ENCODE measurements at places on chromosomes 4 and X.

GRCh38 chr4:54102531-54103106 lies 2.7 kb downstream of the GSX2 start:
- DNase-seq: no peak

DNA sequence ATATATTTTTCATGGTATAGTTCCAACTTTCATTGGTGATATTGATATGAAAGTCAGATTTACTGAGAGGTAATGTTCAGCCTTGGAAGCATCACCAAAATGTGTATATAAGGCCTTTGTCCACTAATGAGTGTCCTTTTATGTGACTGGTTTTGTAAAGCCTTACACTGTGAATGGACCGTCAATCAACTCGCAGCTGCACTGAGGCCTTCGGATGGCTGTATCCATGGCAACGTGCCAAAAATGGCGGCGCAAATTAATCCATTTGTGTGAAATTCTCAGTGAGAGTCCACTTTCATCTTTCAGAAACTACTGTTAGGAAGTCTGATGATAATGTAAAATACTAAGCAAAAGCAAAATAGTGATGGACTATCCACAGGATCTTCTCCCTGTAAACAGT lies 131.7 kb downstream of the SPCS3 start:
- no peak for DNase-seq

- DNase-seq: no peak
These were observed 492.1 kb downstream of the IL15 start for GRCh38 chr4:142128529-142128928.

DNA sequence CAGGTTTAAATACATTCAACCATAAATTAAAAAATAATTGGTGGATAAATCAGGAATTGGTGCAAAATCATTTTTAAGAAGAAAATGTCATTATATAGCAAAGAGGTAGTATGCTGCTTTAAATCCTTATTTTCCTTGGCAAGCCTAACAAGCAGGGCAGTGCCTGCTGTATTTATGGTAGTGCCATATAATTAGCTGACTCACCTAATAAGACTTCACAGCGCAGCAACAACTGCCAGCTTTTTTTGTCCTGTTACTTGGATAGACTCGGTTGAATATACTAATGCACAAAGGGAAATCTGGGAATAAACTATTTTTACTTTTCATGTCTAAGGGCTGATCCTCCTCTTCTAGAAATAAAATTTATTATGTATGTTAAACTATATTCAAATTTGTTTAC lies 99.1 kb downstream of the SNCA start:
- no peak for DNase-seq

DNA sequence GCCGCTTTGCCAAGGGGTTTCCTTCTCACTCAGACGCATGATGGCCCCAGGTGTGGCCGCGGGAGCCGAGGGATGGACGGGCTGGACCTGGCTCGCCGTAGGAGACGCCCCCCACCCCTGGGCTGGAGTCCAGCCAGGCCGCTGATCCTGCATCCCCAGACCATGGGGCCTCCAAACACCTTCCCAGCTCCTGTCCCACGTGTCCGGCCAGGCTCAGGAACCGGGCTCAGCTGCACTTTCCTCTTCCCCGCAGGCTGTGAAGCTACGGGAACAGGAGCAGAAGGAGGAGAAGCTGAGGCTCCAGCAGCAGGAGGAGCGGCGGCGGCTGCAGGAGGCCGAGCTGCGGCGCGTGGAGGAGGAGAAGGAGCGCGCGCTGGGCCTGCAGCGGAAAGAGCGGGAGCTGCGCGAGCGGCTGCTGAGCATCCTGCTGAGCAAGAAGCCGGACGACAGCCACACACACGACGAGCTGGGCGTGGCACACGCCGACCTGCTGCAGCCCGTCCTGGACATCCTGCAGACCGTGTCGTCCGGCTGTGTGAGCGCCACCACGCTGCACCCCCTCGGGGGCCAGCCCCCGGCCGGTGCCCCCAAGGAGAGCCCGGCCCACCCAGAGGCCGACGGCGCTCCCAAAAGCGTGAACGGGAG lies 9.1 kb downstream of the AKAP17A start:
- peak; percentile 74 for DNase-seq

GRCh38 chr4:96630839-96631238 lies 790.9 kb downstream of the PDHA2 start:
- DNase-seq: no peak

DNA sequence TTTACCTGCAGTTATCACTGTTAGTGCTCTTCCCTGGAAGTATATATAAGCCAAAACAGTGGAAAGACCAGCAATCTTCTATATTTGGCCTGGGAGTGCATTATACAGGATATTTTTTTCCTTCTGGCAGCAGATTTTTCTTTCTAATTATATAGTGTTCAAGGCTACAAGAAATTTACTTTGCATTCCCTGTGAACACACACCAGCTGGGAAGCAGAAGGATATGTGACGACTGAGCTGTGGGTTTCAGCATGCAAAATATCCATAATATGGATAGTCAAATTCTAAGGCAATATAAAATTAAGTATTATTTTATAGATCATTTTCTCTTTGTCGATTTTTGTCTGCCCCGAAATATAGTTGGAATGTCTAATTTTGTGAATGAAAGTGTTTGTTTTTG lies 31.2 kb downstream of the GUCY1B1 start:
- no peak for DNase-seq

Measured in RWPE2 (cell line).